ENCODE measurements at places on chromosomes 1 and 21.
A peak's percentile ranks its signal among the peaks of the same experiment; 100 is the strongest.

- no peak for DNase-seq
These were observed 88.5 kb downstream of the ASH1L start for GRCh38 chr1:155474146-155474545.

- no peak for DNase-seq
These were observed 41.6 kb downstream of the TNNT2 start for GRCh38 chr1:201335901-201336300.

GRCh38 chr1:5189384-5189783, 535.0 kb downstream of the AJAP1 start:
- no peak for DNase-seq

- peak; percentile 77 for DNase-seq
These were observed 1.1 kb downstream of the EFNA3 start for GRCh38 chr1:155079487-155080311.

GRCh38 chr1:47002211-47002610, 21.3 kb upstream of the CYP4X1 start:
- DNase-seq: no peak

GRCh38 chr1:7026169-7026568, 240.9 kb downstream of the CAMTA1 start:
- peak; percentile 42 for DNase-seq

- DNase-seq: no peak
These were observed 55.3 kb downstream of the RRAGC start for GRCh38 chr1:38804062-38804886.

DNA sequence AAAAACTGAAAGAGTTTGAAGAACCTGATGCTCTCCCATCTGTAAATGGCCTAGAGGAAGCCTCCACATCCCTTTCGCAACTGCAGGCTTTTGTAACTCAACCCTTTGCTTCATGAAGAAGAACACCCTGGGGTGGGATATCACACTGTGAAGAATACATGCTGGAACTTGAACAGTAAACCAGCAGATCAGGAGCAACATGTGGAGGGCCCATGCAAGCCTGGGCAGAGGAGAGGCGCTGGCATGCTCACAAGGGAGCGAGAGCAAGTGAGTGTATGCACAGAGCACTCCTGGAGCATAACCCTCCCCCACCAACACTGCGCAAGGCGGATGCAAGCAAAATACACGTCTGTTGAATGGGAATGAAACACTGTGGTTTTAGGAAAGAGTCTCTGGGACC, 24.6 kb upstream of the SPAG17 start:
- DNase-seq: no peak
